ENCODE measurements at places on chromosomes 16 and 17. TPM values are rescaled to one million over a fixed set of nuclear protein-coding genes. Genes with fewer than 3 reads are reported as not detected.

Gene VMP1
- total RNA-seq: 167 TPM

Gene HOXB2
- 23.4 TPM for total RNA-seq

Gene AP2B1
- 162 TPM for total RNA-seq

Gene CHRNE
- total RNA-seq: 9.4 TPM

Gene TK1
- total RNA-seq: 4.6 TPM

Gene NR1D1
- 34.7 TPM for total RNA-seq

Gene GPRC5C
- total RNA-seq: 148 TPM

Gene SAMD14
- total RNA-seq: 8.8 TPM

Gene TEKT3
- 1.2 TPM for total RNA-seq

Gene SLC16A6
- total RNA-seq: 0.49 TPM

Gene DOC2A
- 18.8 TPM for total RNA-seq

Data from mucosa of gallbladder (tissue), 1 donor.